H1 (cell line): ENCODE measurements at places on chromosomes 11 and 22. TPM values are rescaled to one million over a fixed set of nuclear protein-coding genes. Genes with fewer than 3 reads are reported as not detected.

GRCh38 chr11:65412271-65413076 lies 10.1 kb upstream of the NEAT1 start:
- H3K4me3 ChIP-seq, result no peak overlapping the region
- H3K27ac ChIP-seq, result no peak overlapping the region
- H3K4me1 ChIP-seq, result no peaks in the 10 kb centered on the region

OVOL1 gene
- total RNA-seq, result 3.3 and 3.4 TPM in 2 replicates

DNA sequence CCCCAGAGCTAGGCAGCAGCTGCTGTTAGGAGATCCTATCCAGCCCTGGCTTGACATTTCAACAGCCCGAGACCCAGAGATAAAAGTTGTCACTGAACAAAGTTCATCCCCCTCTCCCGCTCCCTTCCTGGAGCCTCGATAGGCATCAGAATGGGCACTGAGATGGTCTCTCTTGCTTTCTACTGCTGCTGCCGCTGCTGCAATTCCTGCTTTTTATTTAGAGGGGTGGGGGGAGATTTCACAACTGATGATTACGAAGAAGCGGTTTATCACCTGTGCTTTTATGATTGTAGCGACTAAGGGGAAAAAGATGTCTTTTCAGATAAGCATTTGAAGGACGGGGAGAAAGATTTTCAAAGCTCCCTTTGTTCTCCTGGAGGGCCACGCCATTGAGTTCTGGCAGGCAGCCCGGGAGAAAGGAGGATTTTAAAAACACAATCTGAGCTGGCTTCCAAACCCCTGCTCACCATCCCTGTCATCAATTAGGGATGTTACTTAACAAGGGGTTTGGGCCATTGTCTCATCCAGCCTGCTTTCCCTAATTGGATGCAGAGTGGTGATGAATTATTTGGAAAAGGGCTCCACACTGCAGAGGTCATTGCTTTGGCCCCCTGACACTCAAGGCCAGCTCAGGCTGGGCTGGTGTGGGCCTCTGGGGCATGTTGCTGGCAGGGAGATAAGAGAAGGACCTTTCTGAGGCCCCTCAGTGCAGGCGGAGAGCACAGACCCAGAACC lies 344.7 kb downstream of the BUD13 start:
- peaks cover 3% of the 10 kb centered on the region; the same call in 1 of the 2 replicates for H3K4me1 ChIP-seq
- H3K4me3 ChIP-seq, result no peak overlapping the region
- H3K27me3 ChIP-seq, result no peaks in the 10 kb centered on the region
- no peak for DNase-seq
- no peak overlapping the region for H3K27ac ChIP-seq

- H3K4me3 ChIP-seq, result no peak overlapping the region
- H3K36me3 ChIP-seq, result no peaks in the 10 kb centered on the region
- H3K27ac ChIP-seq, result no peak overlapping the region
- H3K27me3 ChIP-seq, result no peaks in the 10 kb centered on the region
- no peaks in the 10 kb centered on the region for H3K4me1 ChIP-seq
- no peak for DNase-seq
Observed at GRCh38 chr11:10918698-10919097, 60.8 kb upstream of the ZBED5 start.

MMP1 gene
- total RNA-seq, result not detected in 2 replicates

GRCh38 chr11:62544581-62545436 lies 1.8 kb downstream of the AHNAK start:
- no peak for DNase-seq
- no peak overlapping the region for H3K27ac ChIP-seq
- peak overlapping the region; percentile 73 for H3K4me3 ChIP-seq
- H3K36me3 ChIP-seq, result no peaks in the 10 kb centered on the region

DNA sequence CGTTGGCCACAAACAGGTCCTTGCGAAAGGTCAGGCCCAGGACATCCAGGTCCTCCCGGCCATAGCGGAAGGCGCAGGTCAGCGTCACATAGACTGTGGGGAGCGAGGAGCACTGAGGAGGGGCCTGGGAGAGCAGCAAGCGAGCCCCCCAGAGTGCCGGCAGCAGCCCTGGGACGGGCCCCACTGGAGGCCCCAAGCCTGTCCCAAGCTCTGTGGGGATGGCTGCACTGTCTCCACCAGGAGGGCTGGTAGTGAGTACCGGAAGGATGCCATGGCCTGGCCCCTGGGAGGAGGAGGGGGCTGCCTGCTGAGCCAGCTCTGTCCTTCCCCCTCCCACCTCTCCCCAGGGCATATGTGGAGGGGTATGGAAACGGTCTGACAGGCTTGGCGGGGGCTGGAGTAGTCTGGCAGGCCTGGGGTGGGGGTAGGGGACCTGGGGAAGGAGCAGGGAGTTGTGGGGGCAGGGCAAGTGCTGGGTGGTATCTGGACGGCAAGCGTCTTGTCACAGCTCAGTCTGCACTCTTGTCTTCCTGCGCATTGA lies 42.9 kb downstream of the TPBGL start:
- no peak overlapping the region for H3K4me3 ChIP-seq
- no peaks in the 10 kb centered on the region for H3K4me1 ChIP-seq
- DNase-seq, result no peak
- H3K36me3 ChIP-seq, result 0 out of 2 replicates have a peak, but pooled peaks cover 3% of the 10 kb centered on the region
- H3K27ac ChIP-seq, result no peak overlapping the region

LAYN gene
- total RNA-seq, result 7.7 and 9.3 TPM in 2 replicates

GRCh38 chr22:19703869-19704268 lies 10.4 kb upstream of the SEPTIN5 start:
- DNase-seq, result no peak
- H3K4me1 ChIP-seq, result peaks cover 12% of the 10 kb centered on the region
- H3K27me3 ChIP-seq, result peaks cover 7% of the 10 kb centered on the region
